ENCODE measurements at places on chromosomes 5 and 9.

GRCh38 chr5:180839935-180840334 is 21.1 kb downstream of the ZFP62 start:
- no peak for DNase-seq

DNA sequence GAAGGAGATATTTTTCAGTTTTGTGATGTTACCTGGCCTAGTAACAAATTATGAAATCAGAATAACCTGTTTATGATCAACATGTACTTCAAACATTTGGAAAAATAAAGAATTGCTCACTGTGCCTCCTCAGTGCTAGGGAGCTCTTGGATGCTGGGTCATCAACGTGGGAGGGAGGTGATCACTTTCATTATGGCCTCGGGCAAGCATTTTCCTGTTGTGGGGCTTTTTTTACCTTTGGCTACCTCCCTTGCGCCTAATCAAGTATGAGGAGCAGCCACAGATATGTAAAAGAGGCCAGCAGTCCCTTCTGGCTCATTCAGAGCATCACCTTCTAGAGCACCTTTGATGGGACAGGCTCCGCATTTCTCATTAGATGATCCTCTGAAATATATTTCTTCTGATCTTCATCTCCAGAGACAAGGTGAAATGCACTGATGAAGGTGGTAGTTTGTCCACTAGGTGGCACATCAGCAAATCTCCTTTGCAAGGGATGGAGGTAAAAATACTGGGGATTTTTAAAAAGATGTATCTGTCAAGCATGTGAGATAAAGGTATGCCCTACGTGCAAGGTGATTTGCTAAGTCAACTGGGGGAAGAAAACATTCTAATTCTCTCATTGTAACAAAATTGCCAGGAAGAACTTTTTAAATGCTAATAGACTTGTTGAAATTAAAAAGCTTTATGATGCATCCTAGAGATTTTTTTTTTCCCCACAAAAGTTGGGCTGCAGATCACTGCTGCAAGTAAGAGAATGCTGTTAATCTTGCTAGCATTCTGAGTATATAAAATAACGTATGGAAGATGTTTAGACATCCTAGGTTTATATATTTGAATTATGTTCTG is 218.2 kb downstream of the MAST4 start:
- peak; percentile 33 for DNase-seq

GRCh38 chr9:82424599-82425120 is 436.1 kb downstream of the SPATA31D1 start:
- no peak for DNase-seq

DNA sequence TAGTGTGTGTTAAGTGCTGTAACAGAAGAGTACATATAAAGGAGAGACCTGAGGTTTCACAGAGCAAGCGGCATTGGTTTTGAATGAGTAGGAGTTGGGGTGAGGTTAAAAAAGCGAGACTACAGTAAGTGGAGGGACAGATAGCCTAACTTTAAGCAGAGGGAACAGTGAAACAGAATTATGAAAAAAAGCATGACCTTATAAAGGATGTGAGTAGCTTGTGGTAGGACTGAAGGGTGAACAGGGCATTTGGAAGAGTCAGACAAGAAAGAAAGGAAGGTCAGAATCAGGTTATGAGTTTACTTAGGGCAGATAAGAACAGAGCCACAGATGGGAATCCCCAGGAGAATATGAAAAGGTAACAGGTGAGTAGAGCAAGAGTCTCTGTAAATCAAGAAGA is 22.5 kb downstream of the MSANTD3 start:
- DNase-seq, result no peak

DNA sequence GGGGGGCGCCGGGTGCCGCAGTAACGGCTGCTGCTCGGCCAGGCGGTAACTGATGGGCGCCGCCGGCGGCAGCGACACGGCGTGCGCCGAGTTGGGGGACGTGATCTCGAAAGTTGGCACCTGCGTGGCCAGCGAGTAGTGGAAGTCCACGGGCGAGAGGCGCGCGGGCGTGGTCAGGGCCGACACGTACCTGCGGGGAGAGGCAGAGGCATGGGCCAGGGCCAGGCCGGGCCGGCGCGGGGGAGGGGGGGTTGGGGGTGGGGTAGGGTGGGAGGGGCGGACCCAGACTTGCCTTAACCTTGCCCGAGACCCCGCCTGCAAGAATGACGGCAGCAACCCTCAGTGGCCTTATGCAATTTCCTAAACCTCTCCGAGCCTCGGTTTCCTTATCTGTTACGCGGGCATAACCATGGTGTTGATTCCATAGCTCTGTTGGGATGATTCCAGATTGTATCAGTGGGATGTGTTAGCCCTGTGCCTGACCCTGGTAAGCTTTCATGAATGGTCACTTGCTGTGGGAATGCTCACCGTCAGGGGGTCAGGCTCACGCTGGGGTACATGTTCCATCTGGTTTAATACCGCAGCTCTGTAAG is 53.0 kb downstream of the PSD2 start:
- DNase-seq, result no peak
